Globus pallidus (tissue), 1 donor: ENCODE measurements at places on chromosomes 5 and 9.

DNA sequence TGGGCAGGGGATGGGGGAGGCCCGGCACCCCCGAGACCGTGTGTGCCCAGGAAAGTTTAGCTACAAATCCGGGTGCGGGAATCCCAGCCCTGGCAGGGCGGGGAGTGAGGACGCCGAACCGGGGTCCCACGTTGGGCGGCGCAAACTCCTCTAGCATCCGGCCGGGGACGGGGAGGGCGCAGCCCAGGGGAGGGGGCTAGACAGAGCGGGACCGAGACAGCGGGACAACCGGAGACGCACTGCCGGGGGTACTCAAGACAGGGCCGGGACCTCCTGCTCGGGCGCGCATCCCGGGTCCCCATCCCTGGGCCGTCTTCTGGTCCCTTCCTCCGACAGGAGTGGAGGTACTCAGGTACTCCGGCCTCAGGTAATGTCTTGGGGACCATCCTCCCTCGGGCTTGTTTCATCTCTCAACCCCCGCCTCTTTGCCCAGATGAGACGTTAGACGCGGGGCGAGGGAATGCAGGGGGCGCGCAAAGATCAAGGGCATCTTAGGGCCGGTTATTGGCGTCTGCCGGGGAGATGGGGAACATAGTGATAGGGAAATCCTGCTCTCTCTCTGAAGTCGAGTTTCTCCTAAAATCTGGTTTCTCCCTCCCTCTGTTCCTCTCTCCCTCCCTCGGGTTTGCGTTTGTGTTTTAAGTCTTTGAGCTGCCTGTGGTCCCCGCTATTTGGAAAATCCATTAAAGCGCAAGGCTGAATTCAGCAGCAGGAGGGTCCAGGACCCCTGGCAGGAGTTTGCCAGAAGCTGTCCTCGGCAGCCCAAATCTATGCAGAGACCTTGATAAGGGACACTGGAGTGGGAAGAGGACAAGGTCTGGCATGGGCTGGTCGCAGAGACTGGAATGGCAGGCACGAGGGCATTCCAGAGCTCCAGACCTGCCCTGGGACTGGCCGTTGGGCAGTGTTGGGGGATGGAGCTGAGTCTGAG is 815 bp downstream of the PDZD2 start:
- peak; percentile 26 for DNase-seq

GRCh38 chr5:92544036-92544435 is 1037.0 kb downstream of the NR2F1-AS1 start:
- DNase-seq, result no peak

DNA sequence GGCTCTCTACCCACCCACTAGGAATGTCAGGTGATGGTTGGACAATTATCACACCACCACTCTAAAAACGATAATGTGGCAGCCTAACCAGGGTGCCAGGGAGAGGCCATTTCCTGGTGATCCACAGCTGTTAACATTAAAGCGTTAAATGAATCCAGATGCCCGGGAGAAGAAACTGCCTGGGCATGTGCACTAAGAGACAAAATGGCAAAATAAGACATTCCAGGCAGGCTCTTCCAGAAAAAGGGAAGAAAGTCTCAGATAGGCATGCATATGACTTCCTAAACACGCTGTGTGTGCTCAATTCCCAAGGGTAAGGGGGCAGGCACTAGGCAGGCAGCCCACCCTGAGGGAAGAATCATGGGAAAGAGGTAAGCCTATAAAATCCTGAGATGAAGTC is 4.6 kb upstream of the TXN start:
- no peak for DNase-seq

GRCh38 chr5:170534177-170534576 is 30.4 kb downstream of the KCNIP1 start:
- no peak for DNase-seq

GRCh38 chr9:136902259-136902821 is 16.0 kb downstream of the TRAF2 start:
- no peak for DNase-seq

GRCh38 chr5:24643880-24644279 is 898 bp downstream of the CDH10 start:
- no peak for DNase-seq

GRCh38 chr9:135815830-135816650 is 91.3 kb downstream of the CAMSAP1 start:
- no peak for DNase-seq

DNA sequence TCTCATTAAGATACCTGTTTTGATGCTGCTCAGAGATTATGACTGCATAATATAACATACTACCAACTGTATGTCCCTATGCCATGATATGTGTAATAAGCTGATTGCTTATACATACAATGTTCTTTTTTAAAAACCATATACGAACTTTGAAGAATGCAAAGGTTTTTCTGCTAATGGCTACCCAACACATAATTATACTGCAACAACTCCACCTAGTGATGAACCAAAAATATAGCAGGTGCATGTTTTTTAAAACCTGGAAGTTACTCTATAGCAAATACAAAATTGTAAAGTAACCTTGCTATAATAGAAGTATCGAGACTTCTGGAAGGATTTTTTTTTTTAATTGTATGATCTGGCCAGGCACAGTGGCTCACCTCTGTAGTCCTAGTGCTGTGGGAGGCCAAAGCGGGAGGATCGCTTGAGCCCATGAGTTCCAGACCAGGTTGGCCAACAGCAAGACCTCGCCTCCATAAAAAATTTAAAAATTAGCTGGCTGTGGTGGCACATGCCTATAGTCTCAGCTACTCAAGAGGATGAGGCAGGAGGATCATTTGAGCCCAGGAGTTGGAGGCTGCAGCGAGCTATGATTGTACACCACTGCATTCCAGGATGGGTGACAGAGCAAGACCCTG is 49.1 kb downstream of the HOMER1 start:
- DNase-seq, result peak; percentile 17

DNA sequence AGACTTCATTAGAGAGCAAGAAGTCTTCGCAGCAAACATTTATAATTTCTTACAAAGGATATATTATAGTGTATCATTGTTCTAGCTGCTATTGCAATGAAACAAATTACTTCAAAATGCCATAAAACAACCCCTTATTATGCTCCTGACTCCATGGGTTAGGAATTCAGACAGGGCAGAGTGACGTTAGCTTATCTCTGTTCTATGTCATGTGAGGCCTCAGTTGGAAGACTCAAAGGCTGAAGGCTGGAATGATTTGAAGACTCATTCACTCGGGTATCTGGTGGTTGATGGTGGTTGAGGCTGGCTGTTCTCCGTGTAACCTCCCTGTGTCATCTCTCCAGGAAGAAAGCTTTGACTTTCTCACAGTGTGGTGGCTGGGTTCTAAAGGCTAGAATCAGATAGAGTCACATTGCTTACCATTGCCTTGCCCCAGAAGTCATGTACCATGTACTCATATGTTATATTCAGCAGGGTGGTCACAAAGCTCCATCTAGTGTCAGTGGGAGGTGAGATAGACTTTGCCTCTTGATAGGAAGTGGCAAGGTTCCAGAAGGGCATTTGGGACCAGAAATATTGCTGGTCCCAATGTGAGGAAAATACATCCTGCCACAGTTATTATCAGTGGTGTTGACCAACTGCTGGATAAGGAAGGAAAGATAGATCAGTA is 226.9 kb downstream of the TMEM38B start:
- DNase-seq, result no peak

DNA sequence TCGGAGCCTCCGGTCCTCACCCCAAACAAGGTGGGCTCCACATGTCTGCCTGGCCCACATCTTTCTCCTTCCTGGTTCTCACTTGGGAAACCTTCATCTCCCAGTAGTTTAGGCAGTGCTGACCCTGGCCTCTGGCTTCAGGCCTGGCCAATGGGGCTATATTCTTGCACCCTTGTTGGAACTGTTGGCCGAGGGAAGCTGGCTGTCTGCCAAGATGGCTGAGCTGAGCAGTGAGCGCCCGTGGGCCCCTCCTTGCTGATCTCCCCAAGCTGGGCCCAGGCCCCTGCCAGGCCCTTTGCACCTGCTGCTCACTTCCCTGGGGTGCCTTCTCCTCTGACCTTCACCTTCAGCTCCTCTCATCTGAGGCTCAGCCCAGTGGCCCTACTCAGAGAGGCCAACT is 31.3 kb downstream of the TSPAN17 start:
- DNase-seq, result no peak

DNA sequence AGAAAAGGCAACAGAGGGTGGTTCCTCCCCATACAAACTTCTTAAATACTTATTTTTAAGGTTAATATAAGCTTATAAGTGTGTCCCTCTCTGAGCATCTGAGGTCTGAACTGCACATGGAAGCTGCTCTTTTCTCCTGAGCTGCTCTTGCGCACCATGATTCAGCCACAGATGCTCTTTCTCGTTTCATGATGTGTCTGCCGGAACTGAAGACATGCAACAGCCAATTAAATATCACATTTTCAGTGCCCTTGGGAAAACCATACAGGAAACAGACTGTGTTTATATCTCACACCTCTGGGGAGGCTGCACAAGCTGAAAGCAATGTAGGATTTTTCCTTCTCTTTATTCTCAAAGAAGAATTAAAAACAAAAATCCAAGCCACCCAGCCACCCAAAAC is 96.8 kb upstream of the NREP start:
- DNase-seq, result no peak

GRCh38 chr5:11146171-11146570 is 385.1 kb upstream of the DAP start:
- no peak for DNase-seq

- DNase-seq, result no peak
Measured at GRCh38 chr5:110916381-110917049, 155.0 kb upstream of the TSLP start.

DNA sequence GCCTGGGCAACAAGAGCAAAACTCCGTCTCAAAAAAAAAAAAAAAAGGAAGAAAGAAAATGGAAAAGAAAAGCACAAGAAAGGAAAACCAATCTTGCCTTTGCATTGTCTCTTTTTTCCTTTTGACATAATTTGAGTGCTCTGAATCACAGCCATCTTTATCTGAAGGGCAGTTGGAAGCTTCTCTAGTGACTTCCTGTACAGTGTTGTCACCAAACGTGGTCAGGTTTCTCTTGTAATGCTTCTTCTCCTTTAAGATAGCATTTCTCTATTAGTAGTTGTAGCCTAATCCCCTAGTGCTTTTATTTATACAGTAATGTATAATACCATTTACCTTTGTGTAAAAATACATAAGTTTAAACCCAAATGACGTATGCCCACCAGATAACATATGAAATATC is 18.1 kb downstream of the PRKACG start:
- DNase-seq, result no peak

- no peak for DNase-seq
Measured at GRCh38 chr5:177025101-177025601, 2.7 kb downstream of the ZNF346 start.

GRCh38 chr5:157559301-157559700 is 16.3 kb downstream of the ADAM19 start:
- no peak for DNase-seq

- peak; percentile 46 for DNase-seq
Measured at GRCh38 chr5:83750749-83751148, 30.1 kb upstream of the HAPLN1 start.

GRCh38 chr9:129313331-129313955 is 135.4 kb upstream of the IER5L start:
- DNase-seq, result no peak

GRCh38 chr5:142944140-142944539 is 174.0 kb downstream of the ARHGAP26 start:
- DNase-seq, result no peak

- DNase-seq, result no peak
Measured at GRCh38 chr9:91099436-91099835, 262.3 kb downstream of the AUH start.

DNA sequence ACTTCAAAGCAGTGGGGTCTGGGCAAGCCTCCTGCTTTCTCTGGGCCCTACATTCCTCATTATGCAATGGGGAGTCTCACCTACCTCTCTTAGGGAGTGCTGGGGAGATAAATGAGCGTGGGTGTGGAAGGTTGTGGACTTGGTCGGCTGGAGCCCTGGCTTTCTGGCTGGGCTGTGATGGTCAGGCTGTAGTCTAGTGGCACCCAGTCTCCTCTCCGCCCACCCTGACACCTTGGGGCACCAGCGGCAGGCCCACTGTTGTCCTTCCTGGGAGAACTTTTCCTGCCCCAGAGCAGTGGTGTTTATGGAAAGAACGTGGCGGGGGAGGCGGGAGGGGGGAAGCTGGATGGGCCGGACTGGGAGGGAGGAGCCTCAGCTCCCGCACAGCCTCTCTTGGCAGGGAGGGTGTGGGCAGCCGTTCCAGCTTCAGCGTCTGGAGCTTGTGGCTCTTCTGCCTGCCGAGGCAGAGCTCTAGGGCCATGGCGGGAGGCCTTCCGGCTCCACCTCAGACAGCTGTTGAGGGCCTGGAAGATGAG is 4.1 kb downstream of the PTGS1 start:
- DNase-seq, result no peak

DNA sequence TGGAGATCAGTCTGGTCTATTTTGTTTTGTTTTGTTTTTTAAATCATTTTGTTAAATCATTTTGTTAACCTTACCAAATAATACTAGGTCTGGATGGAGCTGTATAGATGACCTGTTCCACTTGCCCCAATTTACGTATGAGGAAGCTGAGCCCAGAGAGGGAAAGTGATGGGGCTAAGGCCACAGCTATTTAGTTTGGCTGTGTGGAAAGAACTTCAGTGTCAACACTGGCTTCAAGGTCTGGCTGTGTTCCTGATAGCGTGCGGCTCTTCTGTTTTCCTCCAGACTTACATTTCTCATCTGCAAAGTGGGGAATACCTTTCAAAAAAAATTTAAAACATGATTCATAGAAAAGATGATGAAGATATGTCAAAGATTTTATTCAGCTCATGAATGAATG is 112.5 kb downstream of the PTTG1 start:
- no peak for DNase-seq

DNA sequence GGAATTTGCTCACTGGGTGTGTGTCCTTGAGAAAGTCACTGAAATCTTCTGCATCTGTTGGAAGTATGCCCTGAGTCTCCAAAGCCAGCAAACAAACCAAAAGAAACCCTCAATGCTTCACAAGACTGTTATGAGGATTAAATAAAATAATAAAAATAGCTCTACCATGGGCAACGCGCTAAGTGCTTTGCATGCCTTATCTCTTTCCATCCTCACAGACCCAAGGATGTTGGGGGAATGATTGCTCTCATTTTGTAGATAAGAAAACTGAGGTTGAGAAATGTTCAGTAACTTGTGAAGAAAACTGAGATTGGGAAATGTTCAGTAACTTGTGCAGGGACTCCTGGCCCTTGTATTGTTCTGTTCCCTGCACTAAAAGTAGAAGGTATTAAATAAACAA is 7.9 kb downstream of the HAND1 start:
- no peak for DNase-seq

GRCh38 chr5:3261081-3261480 is 334.6 kb upstream of the IRX1 start:
- no peak for DNase-seq

GRCh38 chr9:130532426-130533080 is 46.8 kb upstream of the FUBP3 start:
- DNase-seq, result no peak

DNA sequence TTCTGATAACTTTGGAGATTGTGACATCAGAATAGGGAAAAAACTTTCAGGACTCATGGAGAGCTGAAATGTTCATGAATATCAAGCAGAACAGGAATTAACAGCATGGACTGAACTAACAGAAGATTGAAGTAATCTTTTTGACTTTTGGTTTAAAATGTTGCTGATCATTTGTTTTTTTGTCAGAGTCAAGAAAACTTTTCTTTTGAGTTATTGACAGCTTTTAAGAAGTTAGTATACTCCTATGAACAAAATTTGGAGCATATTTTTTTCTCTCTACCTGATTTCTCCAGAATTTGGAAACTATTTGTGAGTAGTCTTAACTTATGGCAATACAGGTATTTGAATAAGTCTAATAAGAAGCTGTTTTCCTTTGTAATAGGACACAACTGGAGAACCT is 244.3 kb upstream of the KLF9 start:
- DNase-seq, result no peak
